Right cardiac atrium (tissue), 5 donors: ENCODE measurements at places on chromosomes 3 and 15. TPM values are rescaled to one million over a fixed set of nuclear protein-coding genes. Genes with fewer than 3 reads are reported as not detected.

The MAP2K5 gene
- total RNA-seq, result 16.6 TPM

The TMEM207 gene
- total RNA-seq, result not detected

The ZNF619 gene
- 6.3 TPM for total RNA-seq

The IL20RB gene
- total RNA-seq, result 0.40 TPM
